ENCODE measurements at places on chromosomes 7 and 10.

- DNase-seq: no peak
Observed at GRCh38 chr10:816958-817357, 114.5 kb downstream of the LARP4B start.

DNA sequence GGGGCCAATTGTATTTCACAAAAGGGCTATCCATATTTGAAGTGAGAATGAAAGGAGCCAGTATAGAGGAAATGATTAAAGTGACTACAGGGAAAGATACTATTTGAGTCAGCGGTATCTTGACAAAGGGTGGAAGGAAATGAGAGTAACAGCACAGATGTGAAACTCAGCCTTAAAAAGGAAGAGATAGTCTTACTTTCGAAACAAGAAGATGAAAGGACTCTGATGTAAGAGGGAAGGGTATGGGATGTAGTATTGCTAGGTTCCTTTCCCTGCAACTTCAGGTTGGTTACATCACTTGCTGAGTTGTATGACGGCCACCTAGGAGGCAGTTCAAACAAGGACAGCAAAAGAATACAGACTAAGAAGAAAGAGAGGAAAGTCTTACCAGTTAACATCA is 13.7 kb downstream of the CISD1 start:
- DNase-seq: no peak

DNA sequence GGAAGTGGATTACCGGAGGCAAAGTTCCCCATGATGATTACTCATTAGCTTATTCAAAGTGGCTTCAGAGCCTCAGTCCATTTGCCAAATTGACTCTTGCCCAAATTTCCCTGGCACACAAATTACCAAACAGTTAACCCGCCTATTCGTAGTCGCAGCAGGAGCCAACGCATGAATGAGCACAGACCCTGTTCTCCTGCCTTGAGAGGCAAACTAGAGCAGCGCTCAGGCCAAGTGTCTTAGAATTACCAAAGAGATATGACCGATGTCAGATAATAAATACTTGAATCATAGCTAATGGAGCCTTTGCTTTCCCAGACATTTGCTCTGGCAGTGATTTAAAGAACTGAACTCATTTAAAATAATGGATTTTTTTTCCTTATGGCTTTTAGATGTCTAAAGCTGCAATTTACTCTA is 64.9 kb downstream of the CTTNBP2 start:
- no peak for DNase-seq

- no peak for DNase-seq
Observed at GRCh38 chr7:67344481-67345193, 348.0 kb downstream of the TYW1 start.

DNA sequence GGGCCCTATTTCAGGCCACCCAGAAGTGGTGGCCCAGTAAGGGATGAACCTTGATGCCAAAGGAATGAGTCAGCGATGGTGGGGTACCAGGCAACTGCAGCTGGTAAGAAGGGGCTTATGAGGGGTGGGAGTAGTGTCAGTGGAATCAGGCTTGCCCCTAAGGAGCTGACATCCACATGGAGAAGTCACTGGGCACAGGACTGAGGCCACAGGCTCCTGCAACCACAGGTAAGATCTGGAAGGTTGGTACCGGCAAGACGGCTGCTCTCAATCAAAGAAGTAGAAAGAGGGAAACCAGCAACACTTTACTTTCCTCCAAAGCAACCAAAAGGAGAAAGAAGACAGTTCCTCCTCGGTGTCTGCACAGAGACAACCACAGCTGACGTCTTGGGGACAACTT is 2.5 kb downstream of the GCK start:
- no peak for DNase-seq

DNA sequence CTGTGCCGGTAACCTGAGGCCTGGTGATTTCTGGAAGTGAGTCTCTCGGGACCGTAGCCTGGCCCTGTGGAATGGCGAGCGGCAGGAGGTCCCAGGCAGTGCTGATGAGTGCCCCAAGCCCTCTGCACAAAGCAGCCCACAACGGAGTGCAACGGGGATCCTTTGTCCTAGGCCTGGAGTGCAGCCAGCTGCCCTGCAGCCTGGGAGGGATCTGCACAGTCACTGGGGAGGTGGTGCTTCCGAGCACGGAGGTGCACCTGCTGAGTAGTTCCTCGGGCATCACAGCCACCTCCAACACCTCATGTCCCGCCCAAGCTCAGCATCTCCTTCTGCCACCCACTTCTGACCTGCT is 162.8 kb upstream of the ZMIZ1 start:
- DNase-seq: no peak

- no peak for DNase-seq
Observed at GRCh38 chr7:19114551-19114855, 2.9 kb downstream of the TWIST1 start.

GRCh38 chr10:86962981-86963310 is 4.5 kb downstream of the SNCG start:
- no peak for DNase-seq

DNA sequence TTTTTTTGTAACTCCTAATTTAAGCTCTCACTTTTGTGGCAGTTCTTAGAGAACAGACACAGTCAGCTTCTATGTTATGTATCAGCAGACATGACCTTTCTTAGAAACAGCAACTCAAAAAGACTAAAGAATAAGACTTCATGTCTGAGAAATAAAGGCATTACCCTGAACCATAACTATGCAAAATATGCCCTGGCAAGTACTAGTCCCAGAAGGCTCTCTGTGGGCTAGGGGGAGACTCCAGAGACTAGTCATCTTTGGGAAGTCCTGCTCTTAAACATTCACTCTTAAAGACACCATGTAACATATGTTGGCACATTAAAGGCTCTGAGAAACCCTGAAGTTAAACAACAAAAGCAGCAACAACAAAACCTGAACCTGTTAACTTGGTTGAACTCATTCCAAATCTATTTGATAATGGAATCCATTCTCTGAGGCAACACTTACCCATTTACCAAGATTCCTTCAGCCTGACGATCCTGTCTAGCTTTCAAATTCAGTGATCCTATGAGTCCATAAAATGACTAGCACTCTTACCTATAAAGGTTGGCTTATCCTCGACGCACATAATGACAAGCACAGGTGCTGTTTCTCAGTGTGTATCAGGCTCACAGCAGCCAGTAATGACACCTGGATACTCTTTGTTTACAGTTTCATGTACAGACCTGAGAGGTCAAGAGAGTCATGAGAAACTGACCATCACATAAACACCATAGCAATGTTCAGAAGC is 62.3 kb downstream of the OSBPL3 start:
- no peak for DNase-seq

DNA sequence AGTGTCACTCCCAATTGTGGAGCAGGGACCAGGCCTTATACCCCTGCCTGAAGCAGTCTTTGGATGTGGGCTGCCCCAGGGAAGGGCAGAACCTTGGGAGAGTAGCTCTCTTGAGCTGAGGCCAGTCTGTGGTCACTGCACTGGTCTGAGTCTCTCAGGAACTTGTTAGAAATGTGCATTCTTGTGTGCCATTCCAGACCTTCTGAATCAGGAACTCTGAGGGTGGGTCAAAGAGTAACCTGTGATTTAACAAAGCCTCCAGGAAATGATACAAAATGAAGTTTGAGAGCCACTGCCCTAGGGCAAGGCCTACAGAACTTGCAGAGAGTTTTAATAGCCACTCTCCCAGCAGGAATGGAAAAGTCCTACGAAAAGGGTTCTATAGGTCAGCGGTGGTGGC is 68.1 kb downstream of the LYZL1 start:
- no peak for DNase-seq

DNA sequence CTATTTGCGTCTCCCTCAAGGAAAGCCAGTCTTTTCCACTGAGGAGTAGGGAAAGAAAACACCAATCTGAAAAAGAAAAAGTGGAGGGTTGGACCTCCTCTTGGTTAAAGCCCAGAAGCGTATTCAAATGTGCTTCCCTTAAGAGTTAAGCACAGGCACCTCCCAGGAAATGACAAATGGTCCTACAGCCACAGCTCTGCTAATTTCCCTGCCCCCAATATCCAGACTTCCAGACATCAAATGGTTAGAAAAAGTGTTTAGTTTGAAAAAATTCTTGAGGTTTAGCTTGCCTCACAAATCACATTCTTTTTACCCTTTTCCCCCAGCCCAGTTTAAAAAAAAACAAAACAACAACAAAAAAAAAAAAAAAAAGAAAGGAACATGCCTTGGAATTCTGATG is 19.0 kb upstream of the COL1A2 start:
- DNase-seq: no peak

- DNase-seq: no peak
Observed at GRCh38 chr7:104241538-104242209, 33.9 kb upstream of the ORC5 start.

DNA sequence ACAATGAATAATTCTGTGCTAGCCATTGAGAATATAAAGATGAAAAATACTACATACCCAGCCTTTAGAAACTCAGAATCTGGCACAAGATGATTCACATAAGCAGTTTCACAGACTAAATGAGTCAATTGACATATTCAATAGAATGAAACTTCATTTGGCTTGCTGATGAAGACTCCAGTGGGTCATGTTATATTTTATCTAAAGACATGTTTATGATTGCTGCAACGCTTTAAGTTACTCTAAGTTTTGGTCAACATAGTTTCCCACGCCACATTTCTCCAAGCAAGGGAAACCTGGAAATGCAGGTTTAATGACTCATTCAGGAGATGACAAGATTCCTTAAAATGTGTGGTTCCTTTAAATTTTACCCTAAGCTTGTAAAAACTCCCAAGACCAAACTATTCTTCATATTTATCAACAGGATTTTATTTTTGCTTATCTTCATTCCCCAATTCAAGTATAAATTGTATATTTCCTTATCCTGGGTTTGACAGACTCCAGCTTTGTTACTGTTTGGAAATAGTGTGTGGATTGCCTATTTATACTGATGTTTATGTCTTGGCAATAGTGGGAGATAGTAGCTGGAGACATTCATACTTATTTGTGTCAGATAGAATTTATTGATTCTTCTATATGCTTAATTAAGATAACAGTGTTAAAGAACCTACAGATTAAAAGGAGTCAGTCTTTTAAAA is 6.6 kb downstream of the SEMA3A start:
- DNase-seq: no peak

- no peak for DNase-seq
Observed at GRCh38 chr7:137313201-137313600, 30.3 kb downstream of the PTN start.

DNA sequence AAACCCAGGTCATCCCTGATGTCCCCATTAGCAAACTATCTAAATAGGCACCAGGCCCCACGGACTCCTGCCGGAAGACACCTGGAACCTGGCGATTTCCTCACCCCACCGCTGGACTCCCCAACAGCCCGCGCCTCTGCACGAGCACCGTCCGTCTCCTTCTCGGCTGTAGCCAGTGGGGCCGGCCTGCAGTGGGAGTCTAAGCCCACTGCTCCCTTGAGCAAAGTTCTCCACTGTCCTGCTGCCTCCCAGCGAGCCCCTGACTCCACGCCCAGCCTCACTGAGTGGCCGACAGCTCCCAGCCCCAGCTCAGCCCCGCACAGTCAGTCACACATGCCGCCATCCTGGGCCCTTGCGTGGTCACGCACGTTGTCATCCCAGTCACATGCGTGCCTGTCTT is 211.3 kb upstream of the PPP2R2D start:
- DNase-seq: no peak

- DNase-seq: no peak
Observed at GRCh38 chr10:105406488-105406887, 765.4 kb downstream of the SORCS3 start.

- DNase-seq: no peak
Observed at GRCh38 chr10:13920031-13920430, 333.3 kb downstream of the PRPF18 start.

- DNase-seq: no peak
Observed at GRCh38 chr10:92574548-92575261, 812 bp upstream of the IDE start.

DNA sequence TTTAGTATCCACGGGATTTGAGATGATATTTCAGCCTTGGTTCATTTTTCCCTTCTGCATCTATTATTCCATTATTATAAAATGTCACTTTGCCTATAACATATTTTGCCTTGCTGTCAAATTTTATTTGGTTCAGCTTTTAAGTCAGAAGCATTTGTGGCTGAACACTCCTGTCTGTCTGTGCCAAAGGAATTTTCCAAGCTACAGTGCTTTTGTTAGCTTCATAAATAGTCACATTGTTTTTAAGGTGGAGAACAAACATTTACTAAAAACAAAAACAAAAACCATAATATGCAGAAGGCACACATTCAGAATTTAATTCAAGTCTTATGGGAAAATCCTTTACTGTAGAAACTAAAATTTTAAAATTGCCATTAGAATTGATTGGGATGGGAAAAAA is 33.8 kb upstream of the ELMO1 start:
- no peak for DNase-seq

- no peak for DNase-seq
Observed at GRCh38 chr7:23371654-23372053, 72.5 kb downstream of the MALSU1 start.

DNA sequence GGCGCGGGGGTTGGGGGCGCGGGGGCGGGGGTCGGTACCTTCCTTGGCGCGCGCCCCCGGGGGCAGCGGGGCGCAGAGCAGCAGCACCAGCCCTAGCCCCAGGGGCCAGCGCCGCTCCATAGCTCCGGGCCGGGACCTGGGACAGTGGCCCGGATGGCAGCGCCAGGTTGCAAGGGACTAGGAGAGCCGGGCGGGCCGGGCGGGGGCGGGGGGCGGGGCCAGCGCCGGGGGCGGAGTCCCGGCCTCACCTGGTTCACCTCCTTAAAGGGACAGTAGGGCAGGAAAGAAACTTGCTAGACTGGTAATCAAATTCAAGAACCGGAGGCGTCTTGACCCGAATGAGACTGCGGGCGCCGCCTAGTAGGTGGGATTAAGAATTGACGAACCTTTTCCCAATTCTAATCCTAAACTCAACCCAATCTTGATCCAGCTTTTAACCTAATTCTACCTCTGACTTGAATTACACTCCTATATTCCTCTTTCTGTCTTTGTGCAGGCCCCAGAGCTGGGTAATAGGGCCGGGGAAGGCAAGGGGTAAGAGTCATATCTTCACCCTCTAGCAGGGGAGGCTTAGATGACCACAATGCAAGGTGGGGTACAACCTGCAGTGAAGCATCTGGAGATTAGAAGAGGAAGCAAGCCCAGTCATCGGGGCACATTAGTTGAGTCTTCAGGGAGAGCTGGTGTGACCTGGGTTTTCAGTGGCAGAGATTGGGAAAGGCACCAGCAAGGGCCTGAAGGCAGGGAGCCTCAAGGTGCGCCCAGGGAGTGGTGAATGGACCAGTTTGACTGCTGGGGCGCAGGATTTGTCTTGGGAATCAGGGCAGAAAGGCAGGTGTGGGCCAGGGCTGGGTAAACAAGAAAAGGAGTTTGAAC is at the start of gene EPHA1:
TSS of gene EPHA1 (minus strand) at position 171 of the 876 bp plus-strand sequence. CDS start at position 120, 51 bp downstream.
- DNase-seq: no peak

DNA sequence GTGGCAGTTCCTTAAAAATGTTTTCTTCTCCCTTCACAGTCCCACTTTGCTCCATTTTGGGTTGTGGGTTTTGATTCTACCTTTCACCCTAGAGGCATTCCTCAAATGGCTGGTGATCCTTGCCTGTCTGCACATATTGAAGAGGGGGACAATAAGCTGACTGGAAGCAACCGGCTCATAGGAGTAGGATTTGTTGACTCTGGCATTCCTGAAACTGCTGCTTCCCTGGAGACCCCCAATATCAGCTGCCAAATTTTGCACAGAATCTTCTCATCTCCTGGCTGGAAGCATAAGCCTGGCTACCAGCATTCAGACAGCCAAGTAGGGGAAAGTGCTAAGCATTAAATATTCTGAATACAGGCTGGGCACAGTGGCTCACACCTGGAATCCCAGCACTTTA is 53.7 kb downstream of the KIF5B start:
- no peak for DNase-seq

- no peak for DNase-seq
Observed at GRCh38 chr7:134685250-134685649, 38.6 kb downstream of the BPGM start.

All from stimulated activated CD8-positive, alpha-beta memory T cell treated with anti-CD3 and anti-CD28 coated beads, Interleukin-7, amount 100 ng/mL, for 1 hour (primary cell).